MG63 (cell line): ENCODE measurements at places on chromosomes 7 and 10.

DNA sequence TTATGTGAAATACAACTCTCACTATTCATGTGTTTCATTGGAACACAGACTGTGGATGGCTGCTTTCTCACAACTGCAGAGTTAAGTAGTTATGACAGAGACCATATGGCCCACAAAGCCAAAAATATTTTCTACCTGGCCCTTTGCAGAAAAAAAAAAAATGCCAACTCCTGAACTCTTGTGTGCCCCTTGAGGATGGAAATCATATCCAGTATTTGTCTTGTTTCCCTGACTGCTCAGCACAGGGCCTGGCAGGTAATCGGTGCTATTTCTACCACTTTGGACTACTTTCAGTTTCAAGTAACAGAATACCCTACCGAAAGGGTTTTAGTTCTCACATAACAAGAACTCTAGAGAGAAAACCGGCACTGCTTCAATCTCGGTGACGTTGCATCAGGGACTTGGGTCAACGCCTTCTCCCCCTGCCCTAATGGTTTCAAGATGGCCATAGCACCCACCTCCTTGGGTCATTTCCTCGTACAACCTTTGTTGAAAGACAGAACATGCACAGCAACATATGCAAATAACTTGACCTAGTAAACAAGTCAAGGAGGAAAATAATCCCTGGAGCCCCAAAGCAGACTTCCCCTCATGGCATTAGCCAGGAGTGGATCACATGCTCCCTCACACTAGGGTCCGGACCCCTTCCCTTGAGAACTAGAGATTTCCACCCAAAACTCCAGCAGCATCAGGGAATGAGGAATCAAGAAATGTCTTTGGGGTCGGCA lies 11.8 kb upstream of the GPNMB start:
- no peak for DNase-seq

- no peak for DNase-seq
These were observed 111.6 kb downstream of the C10orf90 start for GRCh38 chr10:126558881-126559280.

- no peak for DNase-seq
These were observed 159.3 kb upstream of the CNTNAP2 start for GRCh38 chr7:145957160-145957890.

GRCh38 chr7:65477326-65477725 lies 103.7 kb downstream of the ZNF92 start:
- DNase-seq, result peak; percentile 17
